ENCODE measurements at places on chromosomes 2 and 18.

DNA sequence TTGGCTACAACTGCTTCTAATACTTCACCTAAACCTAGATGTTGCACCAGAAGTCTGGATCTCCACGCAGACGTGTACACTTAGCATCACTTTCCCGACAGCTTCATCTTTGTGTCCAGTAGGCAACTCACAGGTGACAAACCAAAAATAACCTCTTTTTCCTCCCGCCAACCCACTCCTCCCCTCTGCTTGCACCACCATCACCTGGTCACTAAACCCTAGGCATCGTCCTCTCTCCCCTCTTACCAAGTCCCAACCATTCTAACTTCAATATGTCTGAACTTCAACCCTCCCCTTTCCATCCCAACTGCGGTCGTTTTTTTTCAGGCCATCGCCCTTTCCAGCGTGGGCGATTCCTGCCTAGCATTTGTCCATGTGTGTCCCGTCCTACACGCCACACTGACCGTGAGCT is 413 bp upstream of the CHMP3 start:
- DNase-seq: no peak

- no peak for DNase-seq
Measured at GRCh38 chr2:128237081-128237534, 81.6 kb downstream of the HS6ST1 start.

DNA sequence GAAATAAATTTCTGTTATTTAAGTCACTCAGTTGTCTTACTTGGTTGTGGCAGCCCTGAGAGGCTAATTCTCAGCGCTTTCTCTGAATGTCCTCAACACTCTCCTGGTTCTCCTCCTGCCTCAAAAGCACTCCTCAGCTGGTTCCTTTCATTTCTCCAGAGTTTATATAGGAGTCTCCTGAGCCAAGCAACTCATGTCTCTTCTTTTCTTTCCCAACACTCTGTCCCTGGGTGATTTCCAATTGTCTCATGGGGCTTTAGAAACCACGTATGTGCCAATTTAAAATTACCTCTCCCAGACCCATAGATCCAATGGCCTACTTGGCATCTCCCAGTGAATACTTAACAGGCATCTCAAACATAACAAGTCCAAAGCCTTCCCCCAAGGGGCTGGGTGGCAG is 184.3 kb downstream of the TTC32 start:
- DNase-seq: no peak

DNA sequence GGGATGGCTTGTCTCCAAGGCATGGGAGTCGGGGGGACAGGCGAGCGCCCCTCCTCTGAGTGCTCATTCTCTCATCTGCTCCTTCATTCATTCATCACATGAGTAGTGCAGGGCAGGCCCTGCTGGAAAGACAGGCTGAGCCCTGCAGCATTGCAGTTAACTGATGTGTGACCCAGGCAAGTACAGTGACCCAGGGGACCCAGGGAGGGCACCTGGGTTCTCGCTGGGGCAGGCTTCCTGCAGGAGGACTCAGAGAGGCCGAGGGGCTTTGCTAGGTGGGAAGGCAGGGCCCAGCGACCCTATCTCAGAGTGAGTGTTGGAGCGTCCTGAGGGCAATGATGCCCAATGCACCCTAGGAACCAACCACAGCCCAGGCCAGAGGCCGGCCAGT is 30.6 kb downstream of the HJURP start:
- no peak for DNase-seq

DNA sequence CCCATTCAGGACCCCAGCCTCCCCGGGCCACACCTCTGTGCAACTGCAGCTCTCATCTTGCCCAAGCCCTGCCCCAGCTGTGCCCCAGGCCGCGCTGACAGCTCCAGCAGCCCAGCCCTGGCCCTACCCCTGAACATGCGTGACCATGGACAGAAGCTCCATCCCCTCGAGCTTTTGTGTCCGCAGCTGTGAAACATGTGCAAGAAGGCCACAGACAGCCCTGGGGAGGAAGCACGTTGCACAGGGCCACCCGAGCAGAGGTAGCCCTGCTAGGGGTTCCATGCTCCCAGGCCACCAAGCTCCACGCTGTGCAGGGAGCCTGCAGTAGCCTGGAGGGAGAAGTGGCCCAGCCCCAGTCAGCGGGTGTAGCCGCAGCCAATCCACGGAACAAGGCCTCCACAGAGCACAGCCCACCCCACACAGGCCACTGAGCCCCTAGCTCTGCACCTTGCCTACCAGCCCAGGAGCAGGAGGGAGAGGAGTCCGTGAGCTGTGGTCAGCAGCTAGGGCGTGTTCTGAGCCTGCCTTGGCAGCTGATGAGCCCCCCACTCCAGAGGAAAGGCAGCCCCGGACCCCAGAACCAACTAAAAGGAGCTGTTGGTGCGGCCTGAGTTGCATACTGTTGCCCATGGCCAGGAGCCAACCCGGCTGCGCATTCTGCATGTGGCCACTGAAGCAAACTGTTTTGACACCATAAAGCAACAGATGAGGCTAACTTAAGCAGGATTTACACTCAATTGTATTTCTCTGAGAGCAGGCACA is 184.0 kb downstream of the SEPTIN10 start:
- no peak for DNase-seq
